ENCODE measurements at places on chromosomes 7 and 10.

DNA sequence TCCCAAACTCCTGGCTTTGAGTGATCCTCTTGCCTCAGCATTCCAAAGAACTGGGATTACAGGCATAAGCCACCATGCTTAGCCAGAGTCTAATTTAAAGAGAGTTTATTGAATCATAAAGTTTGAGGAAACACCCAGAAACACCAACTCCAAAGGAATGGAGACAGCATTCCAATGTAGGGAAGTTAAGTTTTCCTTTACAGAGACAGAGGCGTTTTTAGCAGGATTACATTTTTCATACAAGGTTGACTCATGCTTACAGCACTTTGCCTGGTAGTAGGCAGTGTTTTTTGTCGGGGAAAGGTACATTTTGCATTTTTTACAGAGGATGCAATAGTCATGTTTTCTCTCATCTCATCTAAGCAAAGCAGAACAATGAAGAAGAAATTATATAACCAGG is 18.9 kb upstream of the OPN4 start:
- no peak for DNase-seq

- no peak for DNase-seq
These were observed 205.6 kb upstream of the PTER start for GRCh38 chr10:16231176-16231575.

GRCh38 chr10:124677293-124677699 is 66.9 kb downstream of the FAM53B start:
- DNase-seq: no peak

GRCh38 chr7:90972906-90973550 is 291.2 kb upstream of the FZD1 start:
- DNase-seq: no peak

DNA sequence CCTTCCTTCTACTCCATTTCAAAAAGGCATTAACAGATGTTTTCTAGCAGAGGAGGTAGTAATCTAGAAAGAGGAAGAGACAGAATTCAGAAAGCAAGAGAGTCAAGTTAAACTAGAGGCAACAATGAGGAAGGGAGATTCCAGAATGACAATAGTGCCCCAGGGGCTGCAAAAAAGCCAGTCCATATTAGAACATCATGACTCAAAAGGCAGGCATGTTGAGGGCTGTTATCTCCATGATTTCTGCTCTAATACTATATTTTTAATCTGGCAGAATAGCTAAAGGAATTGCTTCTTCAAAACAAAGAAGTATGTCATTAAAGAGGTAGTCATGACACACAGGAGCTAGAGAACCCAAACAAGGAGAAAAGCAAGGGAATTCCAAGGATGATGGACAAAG is 599.6 kb downstream of the INHBA start:
- DNase-seq: no peak

DNA sequence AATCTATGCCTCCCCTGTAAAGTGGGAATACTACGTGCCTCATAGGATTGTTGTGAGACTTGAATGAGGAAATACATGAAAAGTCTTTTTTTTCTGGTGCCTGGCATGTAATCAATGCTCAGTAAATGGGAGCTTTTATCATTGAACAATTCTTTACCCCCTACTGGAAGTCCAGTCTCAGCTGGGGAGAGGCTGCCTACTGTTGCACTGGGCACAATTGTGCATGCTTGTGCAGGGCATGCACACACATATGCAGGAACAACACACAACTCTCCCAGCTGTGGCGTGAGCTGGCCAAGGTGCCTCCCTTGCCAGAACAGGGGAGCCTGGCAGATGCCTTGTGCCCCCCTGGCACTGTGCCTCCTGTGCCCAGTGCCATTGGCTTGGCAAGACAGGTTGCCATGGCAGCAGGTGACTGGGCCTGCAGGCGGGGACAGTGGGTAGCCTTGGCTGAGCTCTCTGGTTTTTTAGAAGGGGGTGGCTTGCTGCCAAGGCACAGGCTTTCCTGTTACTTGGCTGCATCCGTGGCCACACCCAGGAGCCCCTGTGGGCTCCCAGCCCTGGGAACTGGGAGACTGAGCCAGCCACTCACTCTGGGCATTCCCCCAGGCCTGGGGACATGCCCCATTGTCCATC is 16.1 kb upstream of the PALD1 start:
- no peak for DNase-seq

DNA sequence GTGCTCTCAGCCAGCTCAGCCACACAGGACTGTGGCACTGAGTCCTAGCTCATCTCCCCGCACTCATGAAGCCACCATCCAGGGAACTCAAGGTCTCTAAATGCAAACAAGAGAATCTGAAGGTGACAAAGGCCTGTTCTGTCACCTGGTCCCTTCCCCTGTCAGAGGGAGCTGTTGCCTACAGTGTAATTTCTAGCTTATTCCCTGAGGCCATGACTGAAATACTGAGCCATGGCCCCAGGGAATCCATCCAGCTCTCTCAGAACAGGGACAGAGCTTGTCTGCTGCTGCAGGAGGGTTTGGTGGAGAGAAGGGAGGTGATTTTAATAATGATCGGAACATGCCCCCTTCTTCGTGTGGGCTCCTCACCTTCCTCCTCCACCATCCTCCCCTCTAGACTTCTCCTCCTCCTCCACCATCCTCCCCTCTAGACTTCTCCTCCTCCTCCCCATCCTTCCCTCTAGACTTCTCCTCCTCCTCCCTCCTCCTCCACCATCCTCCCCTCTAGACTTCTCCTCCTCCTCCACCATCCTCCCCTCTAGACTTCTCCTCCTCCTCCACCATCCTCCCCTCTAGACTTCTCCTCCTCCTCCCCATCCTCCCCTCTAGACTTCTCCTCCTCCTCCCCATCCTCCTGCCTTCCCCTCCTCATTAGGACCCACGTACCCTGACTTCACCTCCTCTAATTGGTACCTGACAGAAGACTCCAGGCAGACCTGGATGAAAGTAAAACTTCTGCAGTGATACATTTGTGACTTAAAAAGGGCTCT is 338.0 kb upstream of the MKI67 start:
- DNase-seq: peak; percentile 24

- DNase-seq: no peak
These were observed 49.5 kb downstream of the DIP2C start for GRCh38 chr10:639751-640672.

DNA sequence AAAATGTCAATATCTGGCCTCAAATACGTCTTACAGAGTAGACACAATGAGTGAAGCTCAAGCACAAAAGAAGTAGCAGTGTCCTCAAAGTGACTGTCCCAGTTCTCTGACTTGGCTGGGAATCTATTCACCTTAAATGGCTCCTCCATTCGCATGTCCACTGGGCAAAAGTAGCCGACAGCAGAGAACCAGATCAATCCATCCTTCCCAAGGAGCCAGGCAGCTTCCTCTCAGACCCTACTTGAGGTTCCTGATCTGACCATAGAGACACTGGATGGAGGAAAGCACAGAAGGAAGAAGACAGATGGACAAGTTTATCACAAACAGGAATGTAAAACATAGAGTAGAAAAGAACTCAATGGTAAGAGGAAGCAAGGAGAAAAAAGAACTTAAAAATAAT is 53.5 kb downstream of the CDK6 start:
- no peak for DNase-seq

DNA sequence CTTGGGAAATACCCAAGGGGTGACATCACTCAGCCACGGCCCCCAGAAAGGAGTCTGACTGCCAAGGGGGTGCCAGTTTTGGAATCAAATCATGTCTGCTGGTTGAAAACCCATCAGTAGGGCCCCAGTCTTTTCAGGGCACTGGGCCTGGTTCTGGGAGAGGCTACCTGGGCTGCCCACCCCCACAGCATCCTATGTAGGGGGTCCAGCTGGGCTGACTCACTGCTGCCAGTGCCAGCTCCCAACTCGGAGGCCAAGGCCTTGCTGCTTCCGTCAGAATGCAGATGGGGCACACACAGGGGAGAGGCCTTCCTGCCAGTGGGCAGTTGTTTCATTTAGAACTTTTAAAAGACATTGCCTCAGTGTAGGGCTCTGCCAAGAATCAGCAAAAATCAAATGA is 39.5 kb upstream of the DMBT1 start:
- DNase-seq: no peak

DNA sequence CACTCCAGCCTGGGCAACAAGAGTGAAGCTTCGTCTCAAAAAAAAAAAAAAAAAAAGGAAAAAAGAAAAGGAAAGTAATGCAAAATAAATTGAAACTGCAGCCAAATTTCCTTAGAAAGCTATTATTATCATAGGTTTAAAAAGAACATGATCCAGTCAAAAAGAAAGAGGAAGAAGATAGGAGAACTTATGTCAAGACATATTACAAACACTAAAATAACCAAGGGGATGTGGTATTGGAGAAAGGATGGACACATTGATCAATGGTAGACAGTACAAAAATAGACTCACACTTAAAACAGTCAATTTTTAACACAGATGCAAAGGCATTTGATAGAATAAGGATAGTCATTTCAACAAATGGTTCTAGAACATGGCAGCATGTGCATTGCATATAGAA is 27.3 kb upstream of the PFKP start:
- no peak for DNase-seq

- no peak for DNase-seq
These were observed 692.8 kb upstream of the LRRN3 start for GRCh38 chr7:110397927-110398660.

- peak; percentile 33 for DNase-seq
These were observed 507.4 kb downstream of the ANKRD7 start for GRCh38 chr7:118731854-118732253.

Data from OCI-M1 (cell line).